ENCODE measurements at places on chromosomes 6 and 20.

DNA sequence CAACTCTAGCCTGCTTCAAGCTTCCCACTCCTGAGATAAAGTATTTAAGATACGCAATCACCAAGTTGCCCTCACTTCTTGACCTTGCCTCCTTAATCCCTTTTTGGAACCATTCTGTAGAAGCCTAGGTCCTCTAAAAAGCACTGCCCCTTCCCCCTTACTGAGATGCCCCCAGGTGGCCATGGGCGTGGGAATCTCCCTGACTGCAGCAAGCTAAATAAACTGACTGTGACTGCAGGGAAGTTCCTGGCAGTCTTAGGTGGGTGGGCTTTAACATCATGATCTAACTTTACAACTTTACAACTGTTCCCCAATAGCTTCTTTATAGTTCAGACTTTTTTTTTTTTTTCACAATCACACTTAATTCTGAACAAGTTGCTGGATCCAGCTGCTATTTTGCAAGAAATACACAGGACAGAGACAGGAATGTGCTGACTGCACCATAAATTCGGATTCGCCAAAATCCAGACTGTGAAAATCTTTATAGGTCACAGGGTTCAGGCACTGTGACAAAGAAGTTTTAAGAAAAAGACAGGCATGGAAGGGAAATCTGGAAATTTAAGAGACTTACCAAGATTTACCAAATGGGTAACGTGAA, 344.2 kb upstream of the SULF2 start:
- DNase-seq = no peak

DNA sequence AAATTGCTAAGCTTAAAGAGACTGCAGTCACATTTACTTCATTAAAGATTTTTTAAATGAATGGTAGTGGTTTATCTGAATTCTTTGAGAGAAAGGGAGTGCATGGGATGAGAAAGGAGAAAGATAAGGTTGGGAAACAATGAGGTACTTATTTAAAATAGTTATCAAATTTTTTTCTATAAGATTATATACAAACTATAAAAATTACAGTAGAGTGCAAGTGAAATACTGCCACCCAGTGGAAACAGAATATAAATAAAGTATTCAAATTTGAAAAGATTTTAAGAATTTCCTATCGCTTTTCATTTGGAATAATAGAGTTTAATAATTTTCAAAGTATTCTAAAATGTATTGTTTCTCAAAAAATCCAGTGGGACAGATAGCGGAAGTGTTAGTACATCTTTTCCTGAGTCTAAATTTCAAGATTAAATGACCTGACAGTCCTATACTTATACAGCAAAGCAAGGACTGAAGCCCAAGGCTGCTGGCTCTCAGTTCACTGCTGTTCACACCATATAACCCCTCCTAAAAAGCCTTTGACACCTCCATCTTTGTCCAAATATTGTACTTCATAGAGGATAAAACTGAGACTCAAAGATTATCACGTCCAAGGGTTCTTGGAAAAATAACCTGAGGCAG, 31.1 kb downstream of the EPM2A start:
- no peak for DNase-seq

GRCh38 chr6:149380523-149380922, 19.5 kb upstream of the SUMO4 start:
- no peak for DNase-seq

DNA sequence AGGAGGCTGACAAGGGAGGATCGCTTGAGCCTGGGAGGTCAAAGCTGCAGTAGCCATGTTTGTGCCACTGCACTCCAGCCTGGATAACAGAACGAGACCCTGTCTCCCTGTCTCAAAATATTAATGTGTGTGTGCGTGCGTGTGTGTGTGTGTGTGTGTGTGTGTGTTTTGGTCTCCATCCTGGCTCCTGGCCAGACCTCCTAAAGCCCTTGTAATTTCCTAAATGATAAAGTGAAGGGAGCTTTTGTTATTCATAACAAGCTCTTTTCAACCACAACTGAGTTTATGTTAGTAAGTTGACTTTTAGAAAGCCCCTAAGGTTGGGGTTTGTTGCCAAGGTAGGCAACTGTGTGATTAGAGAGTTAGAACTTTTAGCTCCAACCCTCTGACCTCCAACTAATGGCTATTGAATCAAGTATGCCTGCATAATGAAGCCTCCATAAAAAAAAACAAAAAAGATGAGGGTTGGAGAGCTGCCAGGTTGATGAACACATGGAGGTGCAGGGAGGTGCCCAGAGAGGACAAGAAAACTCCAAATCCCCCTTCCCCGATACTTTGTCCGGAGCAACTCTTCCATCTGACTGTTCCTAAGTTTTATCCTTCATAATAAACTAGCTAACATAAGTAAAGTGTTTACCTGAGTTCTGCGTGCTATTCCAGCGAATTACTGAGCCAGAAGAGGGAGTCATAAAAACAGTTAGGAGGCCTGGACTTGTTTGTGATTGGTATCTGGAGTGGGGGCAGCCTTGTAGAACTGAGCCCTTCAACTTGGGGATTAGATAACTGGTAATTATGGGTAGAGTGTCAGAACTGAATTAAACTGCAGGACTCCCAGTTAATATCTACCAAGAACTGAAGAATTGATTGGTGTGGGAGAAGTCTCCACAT, 5.3 kb upstream of the AIF1 start:
- no peak for DNase-seq

DNA sequence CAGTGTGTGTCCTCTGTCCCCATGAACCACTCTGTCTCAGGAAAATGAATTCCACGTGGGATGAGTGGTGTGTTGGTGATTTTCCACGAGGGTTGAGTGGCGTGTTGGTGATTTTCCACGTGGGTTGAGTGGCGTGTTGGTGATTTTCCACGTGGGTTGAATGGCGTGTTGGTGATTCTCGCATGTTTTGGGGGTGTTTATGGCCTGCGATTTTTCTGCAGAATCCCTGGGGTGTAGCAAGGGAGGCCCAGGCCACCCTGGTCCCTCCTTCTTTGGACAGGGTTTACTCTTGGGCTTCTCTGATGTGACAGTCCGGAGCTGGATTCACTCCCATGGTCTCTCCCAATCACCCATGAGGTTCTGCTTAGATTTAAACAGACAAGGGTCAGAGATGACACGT, 90.6 kb upstream of the FRMD1 start:
- no peak for DNase-seq

GRCh38 chr6:31943742-31944141, 2.2 kb upstream of the CFB start:
- DNase-seq = no peak

- no peak for DNase-seq
Observed at GRCh38 chr6:138387577-138388368, 10.1 kb downstream of the SMIM28 start.

Data from stimulated activated naive B cell treated with anti-CD40 and anti-IgM and Interleukin-4, amounts not matched to agents 10 μg/mL and 1 μg/mL and 100 μg/mL, for 72 hours (primary cell).